ENCODE measurements at places on chromosomes 7 and 10. TPM values are rescaled to one million over a fixed set of nuclear protein-coding genes. Genes with fewer than 3 reads are reported as not detected.

The CCDC126 gene
- 7.6 TPM for total RNA-seq

The TMEM184A gene
- total RNA-seq: 13.4 TPM

The NXPH1 gene
- total RNA-seq: 0.14 TPM

The MYL10 gene
- total RNA-seq: not detected

The CLEC2L gene
- not detected for total RNA-seq

The AKR1B1 gene
- total RNA-seq: 2,713 TPM

The CADPS2 gene
- 8.6 TPM for total RNA-seq

The HTR5A gene
- total RNA-seq: not detected

The NUDT13 gene
- 4.7 TPM for total RNA-seq

The SMARCD3 gene
- 13.1 TPM for total RNA-seq

The LIPN gene
- total RNA-seq: not detected

- no peak for DNase-seq
Measured at GRCh38 chr7:140723006-140723405, 26.5 kb downstream of the NDUFB2 start.

GRCh38 chr10:104056619-104057273, 28.9 kb downstream of the COL17A1 start:
- no peak for DNase-seq

- DNase-seq: peak; percentile 71
Measured at GRCh38 chr10:339038-339391, 203.8 kb downstream of the ZMYND11 start.

DNA sequence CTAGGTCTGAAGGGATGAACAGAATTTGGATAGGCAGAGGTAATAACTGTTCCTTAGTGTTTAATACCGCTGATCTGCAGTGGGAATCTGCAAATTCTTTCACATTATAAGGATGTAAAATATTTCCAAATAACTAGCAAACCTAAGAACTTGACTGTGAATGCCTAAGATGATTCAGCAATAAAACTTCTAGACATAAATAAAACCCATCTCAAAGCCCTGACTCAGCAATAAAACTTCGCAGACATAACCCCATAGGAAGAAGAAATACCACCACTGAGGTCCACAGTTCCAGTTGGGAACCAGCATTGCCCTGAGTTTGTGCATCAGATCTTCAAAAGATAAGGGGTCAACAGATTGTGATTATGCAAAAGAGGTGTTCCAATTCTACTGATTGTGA, 354.2 kb downstream of the GFRA1 start:
- DNase-seq: no peak

DNA sequence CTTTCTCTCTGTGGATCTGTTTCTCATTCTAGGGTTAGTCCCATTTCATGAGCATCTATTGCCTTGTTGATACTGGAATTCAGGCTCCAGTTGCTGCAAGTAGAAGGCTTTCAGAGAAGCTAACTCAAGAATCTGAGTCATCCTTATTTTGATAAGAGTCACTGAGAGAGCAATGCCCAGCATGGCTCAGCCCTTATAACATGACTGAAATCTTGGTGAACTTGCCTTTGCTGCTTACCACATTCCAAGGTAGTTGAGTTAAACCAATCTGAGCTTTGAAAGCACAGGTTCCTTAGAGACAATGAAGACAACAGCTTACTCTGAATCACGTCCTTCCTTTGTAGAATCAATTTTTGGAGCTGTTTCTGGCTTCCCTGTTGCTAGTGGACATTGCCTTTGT, 53.6 kb upstream of the CHCHD3 start:
- no peak for DNase-seq

- DNase-seq: no peak
Measured at GRCh38 chr10:29102636-29103035, 186.2 kb upstream of the LYZL1 start.

GRCh38 chr10:43682956-43683355, 34.3 kb upstream of the ZNF32 start:
- DNase-seq: no peak

GRCh38 chr7:75983471-75984129, 10.8 kb downstream of the TMEM120A start:
- DNase-seq: no peak

- DNase-seq: no peak
Measured at GRCh38 chr10:17683541-17683940, 39.6 kb downstream of the STAM start.

DNA sequence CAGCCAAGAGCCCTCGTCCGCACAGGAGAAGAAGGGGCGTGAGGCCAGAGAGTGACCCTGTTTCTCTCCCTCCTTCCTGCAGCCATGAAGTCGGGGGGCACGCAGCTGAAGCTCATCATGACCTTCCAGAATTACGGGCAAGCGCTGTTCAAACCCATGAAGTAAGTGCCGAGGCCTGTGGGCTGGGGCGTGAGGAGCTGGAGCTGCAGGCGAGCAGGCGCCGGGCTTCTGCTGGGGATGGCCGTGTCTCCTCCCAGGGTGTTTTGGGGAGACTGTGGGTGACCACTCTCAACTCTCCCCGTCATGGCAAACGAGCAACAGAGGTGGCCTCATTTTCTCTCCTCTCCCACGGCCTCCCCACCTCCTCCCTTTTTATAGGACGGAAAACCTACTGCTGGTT, 16.4 kb downstream of the FAM20C start:
- DNase-seq: no peak

GRCh38 chr7:4739528-4739992, 35.9 kb upstream of the AP5Z1 start:
- no peak for DNase-seq

GRCh38 chr10:63424576-63424975, 41.2 kb downstream of the JMJD1C start:
- DNase-seq: no peak

DNA sequence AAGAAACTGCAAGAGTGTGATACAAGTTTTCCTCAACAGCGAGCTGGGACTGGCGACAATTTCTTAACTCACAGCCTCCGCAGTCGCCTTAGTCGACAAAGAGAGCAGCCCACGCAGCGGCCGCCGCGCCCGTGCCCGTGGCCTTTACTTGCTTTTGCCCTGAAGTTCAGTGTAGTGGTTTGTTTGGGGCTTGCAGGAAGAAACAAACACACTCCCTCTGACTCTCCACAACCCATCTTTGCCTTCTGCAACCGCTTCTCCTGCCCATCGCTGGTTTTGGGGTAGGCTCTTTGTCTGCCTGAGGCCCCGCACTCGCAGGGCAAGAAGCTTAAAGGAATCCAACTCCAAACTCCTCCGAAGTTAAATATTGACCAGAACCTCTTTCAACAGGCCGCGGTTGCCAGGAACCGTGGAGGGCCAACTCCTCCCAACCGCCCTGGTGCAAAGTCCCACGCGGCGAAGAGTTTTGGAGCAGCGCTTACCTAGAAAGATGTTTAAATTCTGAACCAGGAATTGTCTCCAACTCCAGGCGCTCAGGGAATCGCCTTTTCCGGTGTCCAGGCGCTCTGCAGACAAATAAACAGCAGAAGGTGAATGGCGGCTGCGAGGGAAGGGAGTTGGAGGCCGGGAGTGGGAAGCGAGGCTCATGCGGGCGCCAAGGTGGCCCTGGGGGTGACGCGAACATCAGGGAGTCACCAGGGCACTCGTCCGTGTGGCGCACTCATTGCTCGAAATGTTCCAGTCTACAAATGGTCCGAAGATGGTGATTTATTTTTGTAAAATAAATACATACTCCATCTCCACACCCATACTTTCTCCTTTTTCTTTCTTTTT, 8.3 kb downstream of the HOXA4 start:
- peak; percentile 79 for DNase-seq

DNA sequence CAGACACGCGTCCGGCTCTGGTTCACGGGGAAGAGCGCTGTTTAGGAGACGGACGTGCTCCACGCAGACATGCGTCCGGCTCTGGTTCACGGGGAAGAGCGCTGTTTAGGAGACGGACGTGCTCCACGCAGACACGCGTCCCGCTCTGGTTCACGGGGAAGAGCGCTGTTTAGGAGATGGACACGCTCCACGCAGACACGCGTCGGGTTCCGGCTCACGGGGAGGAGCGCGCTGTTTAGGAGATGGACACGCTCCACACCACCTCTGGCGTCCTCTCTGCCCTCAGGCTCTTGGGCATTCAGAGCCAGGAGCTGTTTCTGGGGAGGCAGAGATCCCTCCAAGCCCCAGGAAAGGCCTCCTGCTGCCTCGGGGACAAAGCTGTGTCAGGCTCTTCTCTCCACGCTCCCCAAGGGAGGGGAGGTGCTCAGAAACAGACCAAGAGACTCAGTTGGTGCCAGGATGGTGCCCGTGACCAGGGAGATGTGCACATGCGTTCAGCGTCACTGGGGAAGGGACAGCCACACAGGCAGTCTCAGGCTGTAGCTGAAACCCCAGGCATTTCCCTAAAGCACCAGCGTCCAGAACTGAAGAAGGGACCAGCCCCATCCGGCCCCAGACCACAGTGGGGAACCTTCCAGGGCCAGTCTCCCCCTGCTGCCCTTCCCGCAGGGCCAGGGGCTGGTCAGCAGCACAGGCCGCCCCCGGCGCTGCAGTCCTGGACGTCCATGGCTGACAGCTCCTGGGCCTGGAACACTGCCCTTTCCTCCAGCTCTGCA, 175.6 kb downstream of the ELFN1 start:
- DNase-seq: no peak

DNA sequence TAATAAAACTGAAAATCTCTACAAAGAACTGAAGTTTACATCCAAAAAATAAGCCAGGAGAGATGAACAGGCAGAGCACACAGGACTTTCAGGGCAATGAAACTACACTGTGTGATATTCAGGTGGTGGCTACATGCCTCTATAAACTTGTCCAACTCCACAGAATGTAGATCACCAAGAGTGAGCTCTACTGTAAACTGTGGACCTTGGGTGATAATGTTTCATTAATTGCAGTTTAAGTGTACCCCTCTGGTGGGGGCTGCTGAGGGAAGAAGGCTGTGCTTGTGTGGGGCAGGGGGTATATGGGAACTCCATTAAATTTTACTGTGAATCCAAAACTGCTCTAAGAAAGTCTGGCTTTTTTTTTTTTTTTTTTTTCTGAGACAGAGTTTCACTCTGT, 22.7 kb downstream of the YWHAG start:
- no peak for DNase-seq

DNA sequence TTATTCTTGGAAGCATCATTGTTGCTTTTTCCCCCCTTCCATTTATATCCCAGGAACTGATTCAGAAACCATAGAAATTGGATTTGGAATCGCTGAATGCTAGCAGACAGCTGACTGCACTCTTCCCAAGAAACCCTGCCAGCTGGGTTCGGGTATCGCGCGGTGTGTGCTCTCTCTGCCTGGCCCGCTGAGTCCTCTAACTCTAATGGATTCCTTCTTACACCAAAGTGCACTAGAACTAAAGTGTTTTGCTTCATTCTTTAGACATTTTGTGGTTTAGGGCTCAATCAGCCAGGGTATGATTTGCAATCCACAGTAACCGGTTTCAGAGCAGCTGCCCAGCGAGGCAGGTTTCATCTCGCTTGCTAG, 92.2 kb downstream of the EGFR start:
- DNase-seq: no peak

DNA sequence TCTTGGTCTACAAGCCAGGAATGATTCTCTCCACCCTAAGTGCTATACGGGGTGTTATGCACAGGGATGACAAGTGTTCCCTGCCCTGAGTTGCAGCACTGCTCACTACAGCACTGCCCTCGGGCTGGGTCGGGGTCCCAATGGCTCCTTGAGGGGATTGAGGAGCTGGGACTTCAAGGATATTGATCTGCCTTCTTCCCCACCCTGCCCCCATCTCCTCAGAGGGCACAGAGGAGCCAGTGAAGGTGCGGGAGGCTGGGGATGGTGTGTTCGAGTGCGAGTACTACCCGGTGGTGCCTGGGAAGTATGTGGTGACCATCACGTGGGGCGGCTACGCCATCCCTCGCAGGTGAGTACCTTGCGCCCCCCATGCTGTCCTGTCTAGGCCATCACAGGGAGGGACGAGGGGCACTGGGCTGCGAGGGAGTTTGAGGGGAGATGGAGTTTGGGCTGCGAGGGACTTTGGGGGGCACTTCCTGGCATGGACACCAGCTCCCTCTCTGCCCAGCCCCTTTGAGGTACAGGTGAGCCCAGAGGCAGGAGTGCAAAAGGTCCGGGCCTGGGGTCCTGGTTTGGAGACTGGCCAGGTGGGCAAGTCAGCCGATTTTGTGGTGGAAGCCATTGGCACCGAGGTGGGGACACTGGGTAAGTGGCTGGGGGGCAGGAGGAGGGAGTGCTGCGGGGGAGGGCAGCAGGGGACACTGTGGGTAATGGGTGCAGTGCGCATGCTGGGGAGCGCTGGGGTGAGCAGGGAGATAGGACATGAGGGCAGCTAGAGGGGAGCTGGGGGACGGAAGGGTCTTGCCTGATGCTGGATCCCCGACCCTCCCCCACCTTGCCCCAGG, 10.3 kb downstream of the FLNC start:
- no peak for DNase-seq

- no peak for DNase-seq
Measured at GRCh38 chr7:77734659-77735421, 38.6 kb downstream of the RSBN1L start.

GRCh38 chr7:155144371-155144770, 74.2 kb downstream of the HTR5A start:
- DNase-seq: no peak

DNA sequence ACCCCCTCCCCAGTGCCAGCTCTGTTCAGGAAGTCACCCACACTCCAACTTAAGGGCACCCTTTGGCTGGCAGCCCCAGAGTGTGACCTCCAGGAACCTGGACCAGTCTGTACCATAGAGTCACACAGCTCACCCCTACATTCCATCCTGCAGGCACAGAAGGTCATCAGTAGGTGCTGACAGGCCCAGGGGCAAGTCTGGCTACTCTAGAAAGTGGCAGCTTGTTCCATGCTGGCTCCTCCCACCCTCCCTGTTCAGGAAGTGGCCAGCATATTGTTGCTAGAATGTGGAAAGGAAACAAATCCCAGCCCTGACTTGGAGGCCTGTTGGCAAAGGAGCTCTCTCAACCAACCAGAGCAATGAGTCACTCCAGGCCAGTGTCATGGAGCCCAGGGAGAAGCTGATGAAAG, 3.2 kb upstream of the NCOA4 start:
- peak; percentile 67 for DNase-seq

DNA sequence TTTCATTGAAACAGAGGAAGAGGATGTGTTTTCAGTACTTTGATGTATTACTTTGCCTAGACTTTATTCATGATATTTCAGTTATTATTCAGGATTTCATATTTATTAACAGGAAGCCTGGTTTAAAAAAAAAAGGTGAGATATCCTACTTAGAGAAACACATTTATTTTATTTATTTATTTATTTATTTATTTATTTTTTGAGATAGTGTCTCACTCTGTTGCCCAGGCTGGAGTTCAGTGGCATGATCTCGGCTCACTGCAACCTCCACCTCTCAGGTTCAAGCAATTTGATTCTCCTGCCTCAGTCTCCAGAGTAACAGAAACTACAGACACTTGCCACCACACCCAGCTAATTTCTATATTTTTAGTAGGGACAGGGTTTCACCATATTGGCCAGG, 24.5 kb downstream of the TRDMT1 start:
- DNase-seq: no peak

GRCh38 chr7:75813781-75814236, at the start of gene CCL24:
Gene CCL24 (minus strand): TSS chr7:75813806. CDS start chr7:75813715, 91 bp downstream.
- no peak for DNase-seq

GRCh38 chr7:139798221-139798620, 20.4 kb upstream of the HIPK2 start:
- DNase-seq: no peak

- no peak for DNase-seq
Measured at GRCh38 chr7:5510426-5511045, 86.9 kb upstream of the TNRC18 start.

GRCh38 chr7:108066486-108066885, 63.5 kb upstream of the LAMB1 start:
- DNase-seq: no peak

All from Caki2 (cell line).